ENCODE measurements at places on chromosomes 7 and 10.

GRCh38 chr10:110460111-110460809, 37.4 kb upstream of the DUSP5 start:
- DNase-seq: no peak

- DNase-seq: no peak
These were observed 41.6 kb upstream of the FHIP2A start for GRCh38 chr10:114779803-114780576.

- DNase-seq: no peak
These were observed 920.5 kb downstream of the KCNMA1 start for GRCh38 chr10:76717141-76717540.

DNA sequence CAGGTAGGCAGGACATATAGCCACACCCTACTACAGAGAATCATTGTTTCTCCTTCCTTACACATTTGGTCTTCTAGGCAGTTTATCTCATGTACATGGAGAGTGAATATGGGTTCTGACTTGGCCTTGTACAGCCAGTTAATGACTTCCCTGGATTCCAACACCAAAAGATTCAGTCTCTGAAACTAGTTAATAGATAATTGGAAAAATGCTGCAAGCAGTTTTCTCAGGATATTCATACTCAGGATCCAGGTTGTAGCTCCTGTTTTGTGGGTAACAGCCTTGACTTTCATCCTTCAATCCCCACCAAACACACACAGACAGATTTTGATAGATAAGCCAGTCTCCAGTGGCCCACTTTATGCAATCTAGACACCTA, 690.2 kb downstream of the NRG3 start:
- DNase-seq: no peak

DNA sequence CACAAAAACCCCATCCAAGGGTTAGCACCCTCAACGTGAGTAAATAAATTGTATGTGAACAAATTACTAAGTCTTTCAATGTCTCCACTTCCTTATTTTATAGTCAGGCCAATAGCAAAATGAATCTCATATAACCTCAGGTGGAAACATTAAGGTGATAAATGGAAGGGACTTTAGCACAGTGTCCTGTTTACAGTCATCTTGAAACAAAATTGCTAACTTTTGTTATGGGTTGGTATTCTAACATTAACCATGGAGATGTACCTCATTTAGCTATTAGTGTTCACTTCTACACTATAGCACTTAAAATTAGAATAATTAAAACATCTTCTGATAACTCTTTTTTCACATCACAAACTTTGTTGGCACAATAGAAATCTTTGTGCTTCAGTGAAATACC, 255.8 kb upstream of the CNTNAP2 start:
- DNase-seq: no peak

GRCh38 chr7:39367943-39368342, 198.3 kb upstream of the YAE1 start:
- DNase-seq: no peak
